CD4-positive, CD25-positive, alpha-beta regulatory T cell (primary cell): ENCODE measurements at places on chromosomes 3 and 15.

- no peak for DNase-seq
Measured at GRCh38 chr3:190552969-190553759, 39.3 kb downstream of the IL1RAP start.

DNA sequence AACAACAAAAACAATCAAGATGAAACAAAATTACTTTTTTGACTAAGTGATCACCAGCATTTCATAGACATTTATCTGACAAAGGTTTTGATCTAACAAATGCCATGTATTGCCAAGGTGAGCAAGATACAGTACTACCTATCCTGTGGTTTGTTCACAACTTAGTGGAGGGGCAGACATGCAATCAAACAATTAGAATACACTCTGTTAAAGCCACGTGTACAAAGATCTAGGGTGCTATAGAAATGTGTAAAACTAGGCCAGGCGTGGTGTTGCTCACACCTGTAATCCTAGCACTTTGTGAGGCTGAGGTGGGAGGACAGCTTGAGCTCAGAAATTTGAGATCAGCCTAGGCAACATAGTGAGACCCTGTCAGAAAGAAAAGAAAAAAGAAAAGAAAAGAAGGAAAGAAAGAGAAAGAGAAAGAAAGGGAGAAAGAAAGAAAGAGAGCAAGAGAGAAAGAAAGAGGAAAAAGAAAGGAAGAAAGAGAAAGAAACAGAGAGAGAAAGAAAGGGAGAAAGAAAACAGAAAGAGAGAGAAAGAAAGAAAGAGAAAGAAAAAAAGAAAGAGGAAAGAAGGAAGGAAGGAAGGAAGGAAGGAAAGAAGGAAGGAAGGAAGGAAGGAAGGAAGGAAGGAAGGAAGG, 1.4 kb upstream of the TRIM69 start:
- DNase-seq, result no peak

DNA sequence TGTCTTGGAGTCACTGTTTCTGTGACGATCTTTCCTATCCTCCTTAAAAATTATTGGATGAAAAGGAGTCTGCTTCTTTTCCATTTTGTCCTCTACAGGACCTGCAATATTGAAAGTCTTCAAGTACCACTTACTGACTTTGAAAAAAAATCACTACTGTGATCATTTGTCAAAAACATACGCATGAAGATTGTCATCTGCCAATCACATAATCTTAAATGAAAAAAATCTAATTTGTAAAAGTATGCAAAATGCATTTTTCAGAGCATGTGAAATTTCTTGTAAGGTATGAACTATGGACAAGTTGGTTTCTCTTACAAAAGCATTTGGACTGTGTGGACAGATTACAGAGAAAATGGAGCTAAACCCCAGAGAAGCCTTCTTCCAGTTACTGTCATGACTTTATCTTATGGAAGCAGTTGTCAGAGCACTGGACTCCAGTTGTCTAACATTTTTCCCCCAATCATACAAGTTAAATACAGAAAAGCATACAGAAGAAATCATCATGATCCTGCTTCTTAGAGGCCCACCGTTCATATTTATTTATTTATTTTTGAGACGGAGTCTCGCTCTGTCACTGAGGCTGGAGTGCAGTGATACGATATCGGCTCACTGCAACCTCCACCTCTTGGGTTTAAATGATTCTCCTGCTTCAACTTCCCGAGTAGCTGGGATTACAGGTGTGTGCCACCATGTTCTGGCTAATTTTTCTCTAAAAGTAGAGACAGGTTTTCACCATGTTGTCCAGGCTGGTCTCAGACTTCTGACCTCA, 3.4 kb upstream of the PXK start:
- DNase-seq, result no peak

DNA sequence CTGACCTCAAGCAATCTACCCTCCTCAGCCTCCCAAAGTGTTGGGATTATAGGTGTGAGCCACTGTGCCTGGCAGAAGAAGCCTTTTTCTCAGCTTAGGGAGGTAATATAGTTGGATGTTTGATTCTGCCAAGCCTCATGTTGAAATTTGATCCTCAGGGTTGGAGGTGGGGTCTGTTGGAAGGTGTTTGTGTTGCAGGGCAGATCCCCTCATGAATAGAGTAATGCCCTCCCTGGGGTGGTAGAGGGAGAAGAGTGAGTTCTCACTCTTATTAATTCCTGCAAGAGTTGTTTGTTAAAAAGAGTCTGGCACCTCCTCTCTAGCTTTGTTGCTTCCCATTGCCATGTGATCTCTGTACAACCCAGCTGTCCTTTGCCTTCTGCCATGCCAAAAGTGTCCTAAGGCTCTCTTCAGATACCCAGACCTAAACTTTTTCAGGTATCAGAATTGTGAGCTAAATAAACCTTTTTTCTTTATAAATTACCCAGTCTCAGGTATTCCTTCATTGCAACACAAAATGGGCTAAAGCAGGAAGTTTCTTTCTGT, 16.4 kb downstream of the NECTIN3 start:
- no peak for DNase-seq

GRCh38 chr3:43866529-43867353, 176.0 kb downstream of the ABHD5 start:
- DNase-seq, result no peak
